ENCODE measurements at places on chromosomes 13 and 19.

- DNase-seq: no peak
These were observed 4.7 kb upstream of the ZNF428 start for GRCh38 chr19:43623889-43624670.

DNA sequence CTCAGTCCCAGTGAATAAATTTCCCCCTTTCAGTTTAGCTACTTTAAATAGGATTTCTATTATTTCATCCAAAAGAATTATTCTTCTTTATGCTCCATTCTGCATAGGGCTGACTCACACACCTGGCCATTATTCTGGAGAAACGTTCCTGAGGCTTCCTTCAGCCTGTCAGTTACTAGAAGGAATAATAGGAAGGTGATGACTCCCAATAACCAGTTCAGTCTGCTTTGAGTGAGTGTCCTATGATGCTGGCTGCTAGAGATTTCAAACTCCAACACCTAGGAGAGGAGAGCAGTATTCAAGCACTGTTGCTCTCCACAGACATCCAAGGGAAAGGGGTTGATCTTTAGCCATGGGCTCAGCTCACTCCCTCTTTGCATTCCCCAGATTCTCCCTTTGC, 117.8 kb downstream of the KCTD12 start:
- no peak for DNase-seq

GRCh38 chr13:101624981-101625380, 172.5 kb downstream of the ITGBL1 start:
- no peak for DNase-seq

- no peak for DNase-seq
These were observed 16.2 kb upstream of the CCNE1 start for GRCh38 chr19:29795461-29796172.

GRCh38 chr13:49655906-49656305, 27.6 kb downstream of the ARL11 start:
- no peak for DNase-seq
